ENCODE measurements at places on chromosomes 3 and 15.
A peak's percentile ranks its signal among the peaks of the same experiment; 100 is the strongest.

DNA sequence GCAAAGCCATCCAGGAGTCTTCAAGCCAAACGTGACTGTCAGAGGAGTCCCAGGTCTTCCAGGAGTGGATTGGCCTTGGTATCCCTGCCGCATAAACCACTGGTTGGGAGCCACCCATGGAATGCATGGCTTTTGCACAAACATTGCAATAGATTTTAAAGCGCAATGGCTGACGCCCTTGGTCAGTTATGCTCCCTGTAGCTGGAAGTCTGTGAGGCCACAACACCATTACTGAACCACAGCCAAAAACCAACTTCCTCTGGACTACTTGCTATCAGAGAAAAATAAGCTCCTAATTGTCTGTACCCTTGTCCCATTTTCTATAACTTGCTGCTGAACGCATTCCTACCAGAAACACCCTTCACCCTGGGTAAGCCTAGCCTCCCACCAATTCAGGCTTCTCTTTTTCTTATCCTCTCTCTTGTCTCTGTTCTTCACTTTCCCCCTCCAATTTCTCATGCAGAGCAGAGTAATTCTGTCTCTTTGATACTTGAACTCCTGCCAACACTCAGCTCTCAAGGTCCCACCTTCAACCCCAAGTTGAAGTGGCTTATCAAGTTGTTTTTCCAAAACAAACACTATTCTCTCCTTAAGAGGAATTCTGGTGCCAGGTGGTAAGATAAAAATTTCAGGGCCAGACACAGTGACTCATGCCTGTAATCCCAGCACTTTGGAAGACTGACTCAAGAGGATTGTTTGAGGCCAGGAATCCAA lies 176.4 kb upstream of the UBE2E1 start:
- no peak for DNase-seq

DNA sequence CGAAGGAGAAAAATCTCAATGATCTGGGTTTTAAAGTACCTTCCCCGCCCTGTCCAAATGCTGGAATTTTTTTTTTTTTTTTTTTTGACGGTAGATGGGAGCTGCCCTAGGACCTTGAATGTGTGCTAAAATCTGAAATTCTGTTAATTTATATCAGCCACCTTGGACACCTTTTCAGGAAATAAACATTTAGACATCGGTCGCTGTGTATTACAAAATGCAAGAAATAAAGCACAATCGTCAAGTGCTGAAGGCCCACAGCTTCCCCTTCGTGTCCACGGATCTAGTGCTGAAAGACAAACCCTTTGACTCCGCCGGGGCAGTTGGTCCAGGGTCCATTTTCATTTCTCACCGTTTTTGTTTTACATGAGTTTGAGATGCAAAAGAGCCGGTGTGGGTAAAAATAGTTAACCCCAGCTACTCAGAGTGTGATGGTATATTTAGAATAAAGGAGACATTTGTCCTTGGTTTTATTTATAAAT lies 90.2 kb upstream of the CHD2 start:
- no peak for DNase-seq

DNA sequence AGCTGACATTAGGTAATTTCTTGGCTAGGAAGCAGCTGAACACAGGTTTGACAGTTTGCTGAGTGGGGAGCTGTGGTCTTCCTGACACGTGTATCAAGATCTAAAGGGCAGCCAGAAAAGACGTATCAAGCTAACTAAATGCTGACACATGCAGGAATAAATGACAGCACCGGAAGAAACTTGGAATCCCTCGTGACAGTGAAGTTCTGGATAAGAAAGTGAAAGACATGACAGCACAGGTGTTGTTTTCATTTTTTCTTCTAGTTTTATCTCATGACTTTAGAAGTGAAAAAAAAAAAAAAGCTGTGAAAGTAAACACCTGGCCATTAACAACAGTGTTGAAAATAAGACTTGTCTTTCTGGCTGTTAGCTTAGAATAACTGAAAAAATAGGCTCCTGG lies 48.7 kb downstream of the FGF7 start:
- DNase-seq, result no peak

- no peak for DNase-seq
Measured at GRCh38 chr3:127209155-127209839, 16.4 kb downstream of the PRR23E start.

GRCh38 chr3:99730870-99731269 lies 86.8 kb upstream of the CMSS1 start:
- no peak for DNase-seq

- DNase-seq, result no peak
Measured at GRCh38 chr3:7651274-7651673, 790.4 kb downstream of the GRM7 start.

GRCh38 chr3:35537265-35537664 lies 102.1 kb upstream of the ARPP21 start:
- DNase-seq, result peak; percentile 63

GRCh38 chr3:128487538-128487812 lies 5.5 kb downstream of the GATA2 start:
- DNase-seq, result no peak

- no peak for DNase-seq
Measured at GRCh38 chr3:123296261-123296660, 94.5 kb downstream of the SEC22A start.

DNA sequence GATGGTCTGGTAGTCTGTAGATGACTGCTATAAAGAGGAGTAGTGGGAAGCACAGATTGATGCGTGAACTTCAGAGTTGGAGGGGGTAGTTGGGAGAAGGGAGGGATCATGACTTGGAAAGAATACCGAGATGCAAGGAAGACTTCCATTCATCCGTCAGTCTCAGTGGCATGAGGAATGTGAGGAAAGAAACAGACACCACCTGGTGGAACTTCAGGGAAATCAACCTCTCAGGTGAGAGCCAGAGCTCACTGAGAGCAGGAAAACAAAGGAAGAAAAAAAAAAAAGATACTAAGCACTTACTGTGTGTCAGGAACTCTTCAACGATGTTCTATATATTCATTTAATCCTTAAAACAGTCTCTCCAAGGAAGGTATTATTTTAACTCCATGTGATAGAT lies 172.4 kb downstream of the OXSM start:
- no peak for DNase-seq

DNA sequence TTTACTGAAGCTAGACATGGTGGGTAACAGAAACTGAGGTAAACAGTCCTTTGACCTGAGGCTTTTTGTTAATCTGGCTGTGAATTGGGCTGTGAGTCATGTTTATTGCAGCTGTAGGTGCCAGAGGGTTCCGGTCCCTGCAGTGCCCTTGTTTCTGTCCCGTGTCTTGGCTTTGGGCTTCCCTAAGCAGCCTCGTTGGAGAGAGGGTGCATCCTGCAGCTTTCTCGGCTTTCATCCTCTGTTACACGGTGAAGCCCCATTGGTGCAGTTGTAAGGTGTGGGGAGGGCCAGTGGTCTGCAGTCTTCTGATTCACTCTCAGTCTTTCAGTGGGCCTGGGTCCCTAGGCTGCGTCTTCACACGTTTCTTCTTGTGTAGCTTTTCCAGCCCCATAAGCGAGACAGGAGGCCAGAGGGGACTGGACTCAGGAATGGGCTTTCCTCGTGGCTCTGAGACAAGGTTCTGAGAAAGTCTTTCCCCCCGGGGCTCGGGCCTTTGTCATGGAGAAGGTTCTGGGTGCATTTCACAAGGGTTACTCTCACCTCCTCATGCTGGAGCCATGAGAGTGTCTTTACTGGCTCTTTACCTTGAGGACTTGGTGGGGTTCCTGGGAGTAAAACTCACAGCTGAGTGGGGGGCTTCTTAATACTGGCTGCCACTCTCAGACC lies 33.1 kb downstream of the ASB7 start:
- DNase-seq, result no peak

GRCh38 chr3:31768479-31769125 lies 212.5 kb downstream of the OSBPL10 start:
- peak; percentile 63 for DNase-seq

DNA sequence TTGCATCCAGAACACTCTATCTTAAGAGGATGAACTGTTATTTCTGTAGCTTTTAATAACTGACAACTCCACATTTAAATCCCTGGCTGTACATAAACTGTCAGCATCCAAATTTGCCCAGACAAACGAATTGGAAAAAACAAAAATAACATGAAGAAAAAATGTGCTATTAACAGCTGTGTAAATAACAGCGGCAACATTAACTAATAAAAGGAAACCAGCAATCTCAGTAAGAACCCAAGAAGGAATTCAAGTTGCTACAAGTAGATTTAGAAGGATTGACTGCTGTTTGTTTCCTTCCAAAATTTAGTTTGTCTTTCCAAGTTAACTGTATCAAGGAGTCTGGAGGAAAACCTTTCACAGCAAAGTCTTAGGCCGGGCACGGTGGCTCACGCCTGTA lies 550.6 kb upstream of the MDFIC2 start:
- no peak for DNase-seq

DNA sequence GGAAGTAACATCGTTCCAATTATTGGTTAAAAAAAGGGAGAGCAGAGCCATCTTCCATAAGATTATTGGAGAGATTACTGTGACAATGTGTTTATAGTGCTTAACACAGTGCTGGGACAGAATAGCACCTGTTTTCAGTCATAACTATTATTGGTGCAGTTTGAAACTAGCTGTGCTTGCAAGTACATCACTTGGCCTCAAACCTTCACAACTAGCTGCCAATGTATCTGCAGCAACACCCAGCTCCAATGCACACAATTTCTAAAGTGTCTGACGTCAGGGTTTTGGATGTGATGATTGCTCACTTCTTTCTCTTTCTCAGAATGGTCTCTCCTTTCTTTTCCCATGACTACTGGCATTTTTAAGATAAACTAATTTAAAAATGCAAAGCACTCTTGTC lies 246.2 kb downstream of the SV2B start:
- DNase-seq, result no peak

DNA sequence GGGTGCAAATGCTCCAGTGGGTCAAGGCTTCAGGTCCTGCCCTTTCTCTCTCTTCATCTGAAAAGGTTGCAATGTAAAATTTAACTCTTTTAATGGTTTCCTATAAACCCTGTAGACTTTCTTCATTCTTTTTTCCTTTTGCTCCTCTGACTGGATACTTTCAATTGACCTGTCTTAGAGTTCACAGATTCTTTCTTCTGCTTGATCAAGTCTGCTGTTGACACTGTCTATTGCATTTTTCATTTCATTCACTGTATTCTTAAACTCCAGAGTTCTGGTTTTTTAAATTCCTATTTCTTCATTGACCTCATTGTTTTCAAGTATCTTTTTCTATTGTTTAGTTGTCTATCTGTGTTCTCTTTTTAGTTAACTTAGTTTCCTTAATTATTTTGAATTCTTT lies 82.1 kb downstream of the FAM227B start:
- no peak for DNase-seq

DNA sequence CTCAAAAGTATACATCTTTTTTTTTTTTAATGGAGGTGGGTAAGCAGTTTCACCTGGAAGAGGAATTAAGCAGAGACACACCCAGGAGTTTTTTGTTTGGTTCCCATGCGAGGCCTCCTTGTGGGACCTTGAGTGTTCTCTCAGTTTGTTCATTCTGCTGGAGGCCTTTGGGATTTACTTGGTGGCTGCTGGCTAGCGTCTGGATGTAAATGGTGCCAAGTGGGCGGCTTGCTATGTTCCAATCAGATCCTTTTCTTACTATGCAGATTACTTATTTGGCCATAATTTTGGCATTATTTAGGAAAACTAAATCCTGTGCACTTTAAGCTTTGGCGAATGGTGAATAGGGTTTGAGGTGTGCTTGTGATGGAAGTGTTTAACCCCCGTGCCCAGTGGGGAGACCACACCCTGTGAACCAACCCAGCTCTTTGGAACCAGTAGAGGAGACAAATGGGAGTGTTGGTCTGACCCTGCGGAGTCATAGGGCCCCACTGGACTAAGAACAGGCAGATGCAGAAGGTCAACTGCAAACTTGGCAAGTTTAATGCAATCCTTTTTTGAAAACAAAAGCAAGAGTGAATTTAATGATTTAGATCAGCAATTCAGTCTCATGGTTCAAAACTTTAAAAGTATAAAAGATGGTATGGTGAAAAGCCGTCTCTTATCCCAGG lies 79.4 kb downstream of the EBLN2 start:
- no peak for DNase-seq

DNA sequence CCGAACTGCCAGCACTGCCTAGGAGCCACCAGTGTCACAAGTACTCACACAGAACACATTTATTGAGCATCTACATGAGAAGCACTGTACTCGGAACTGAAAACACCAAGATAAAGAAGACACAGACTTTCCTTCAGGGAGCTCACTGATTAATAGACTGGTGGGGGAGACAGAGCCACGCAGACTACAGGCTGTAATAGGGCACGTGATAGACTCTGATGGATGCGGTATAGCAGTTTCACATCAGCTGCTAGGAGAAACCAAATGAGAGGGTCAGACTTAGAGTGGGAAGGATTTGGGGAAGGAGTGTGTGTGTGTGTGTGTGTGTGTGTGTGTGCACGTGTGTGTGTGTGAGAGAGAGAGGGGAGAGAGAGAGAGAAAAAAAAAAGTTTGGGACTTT lies 12.1 kb downstream of the EPHB1 start:
- DNase-seq, result no peak

- no peak for DNase-seq
Measured at GRCh38 chr15:80906159-80906766, 83.4 kb downstream of the MESD start.

DNA sequence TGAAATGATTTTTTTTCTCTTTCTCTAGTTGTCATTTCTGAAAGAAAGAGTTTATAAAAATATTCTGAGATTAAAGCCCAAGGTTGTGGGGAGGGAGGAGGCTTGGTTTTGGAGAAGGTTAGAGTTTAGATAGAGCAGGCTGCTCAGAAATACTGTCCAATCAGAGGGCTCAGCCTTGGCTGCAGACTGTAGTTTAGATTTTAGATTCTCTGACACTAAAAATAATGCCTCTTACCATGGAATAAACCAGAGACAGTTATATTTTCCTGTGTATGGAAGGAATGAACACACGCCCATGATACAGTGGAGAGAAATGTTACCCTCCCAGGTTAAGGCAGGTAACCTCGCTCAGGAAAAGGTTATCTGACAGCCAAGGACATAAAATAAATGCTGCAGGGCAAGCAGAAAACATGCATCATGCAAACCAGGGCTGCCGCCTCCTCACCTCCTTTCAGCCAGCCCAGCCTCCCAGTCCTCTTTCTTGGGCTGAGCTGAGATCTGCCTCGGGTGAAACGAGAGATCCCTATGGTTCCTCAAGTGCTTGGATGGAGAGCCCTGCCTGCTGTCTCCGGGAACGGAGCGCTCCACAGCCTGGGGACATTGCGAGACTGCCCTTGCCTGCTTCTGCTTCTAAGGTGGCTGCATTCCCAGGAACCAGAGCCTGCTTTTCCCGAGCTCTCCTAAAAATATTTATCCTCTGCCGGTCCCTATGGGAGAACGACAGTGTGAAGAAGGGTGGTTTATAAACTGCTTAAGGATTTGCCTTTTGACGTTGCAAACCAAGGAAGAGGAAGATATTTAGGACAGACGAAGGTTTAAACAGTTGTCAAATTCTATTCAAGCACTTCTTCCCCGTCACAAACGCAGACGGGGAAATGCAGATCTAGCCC lies 848 bp downstream of the NCEH1 start:
- DNase-seq, result peak; percentile 33
